ENCODE measurements at places on chromosomes 5 and 9.

GRCh38 chr9:10674586-10674985, 61.8 kb upstream of the PTPRD start:
- DNase-seq, result no peak

DNA sequence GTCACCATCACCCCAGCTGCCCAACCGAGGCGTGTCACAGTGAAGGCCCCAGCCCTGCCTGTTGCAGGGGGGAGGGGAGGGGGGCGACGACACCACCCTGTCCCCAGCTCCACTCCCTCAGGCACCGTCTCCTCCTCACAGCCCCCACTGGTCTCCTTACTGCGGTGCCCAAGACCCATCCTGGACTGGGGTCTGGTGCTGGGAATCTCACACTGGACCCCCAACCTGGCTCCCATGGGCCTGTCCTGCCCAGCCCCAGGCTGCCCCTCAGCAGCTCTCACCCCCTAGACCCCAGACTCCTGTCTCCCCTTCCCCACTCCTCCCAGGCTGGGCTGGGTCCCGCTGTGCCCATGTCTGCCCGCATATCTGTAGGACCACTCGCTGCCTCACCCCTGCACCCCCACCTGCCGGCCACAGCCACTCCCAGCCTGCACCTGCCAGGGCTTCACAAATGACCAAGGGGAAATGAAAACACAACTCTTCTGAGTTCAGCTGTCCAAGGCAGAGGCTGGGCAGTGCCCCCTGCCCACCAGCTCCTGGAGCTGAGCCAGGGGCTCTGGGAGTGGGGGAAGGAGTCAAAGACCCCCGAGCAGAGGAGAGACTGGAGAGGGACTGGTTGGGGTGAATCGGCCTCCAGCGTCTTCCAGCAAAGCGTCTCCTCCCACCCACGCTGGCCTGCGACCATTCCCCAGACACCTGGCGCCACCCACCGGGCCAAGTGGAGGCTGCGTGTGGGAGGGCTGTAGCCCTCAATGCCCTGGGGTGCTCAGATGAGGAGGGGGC, 32.6 kb upstream of the EGFL7 start:
- DNase-seq, result peak; percentile 51

DNA sequence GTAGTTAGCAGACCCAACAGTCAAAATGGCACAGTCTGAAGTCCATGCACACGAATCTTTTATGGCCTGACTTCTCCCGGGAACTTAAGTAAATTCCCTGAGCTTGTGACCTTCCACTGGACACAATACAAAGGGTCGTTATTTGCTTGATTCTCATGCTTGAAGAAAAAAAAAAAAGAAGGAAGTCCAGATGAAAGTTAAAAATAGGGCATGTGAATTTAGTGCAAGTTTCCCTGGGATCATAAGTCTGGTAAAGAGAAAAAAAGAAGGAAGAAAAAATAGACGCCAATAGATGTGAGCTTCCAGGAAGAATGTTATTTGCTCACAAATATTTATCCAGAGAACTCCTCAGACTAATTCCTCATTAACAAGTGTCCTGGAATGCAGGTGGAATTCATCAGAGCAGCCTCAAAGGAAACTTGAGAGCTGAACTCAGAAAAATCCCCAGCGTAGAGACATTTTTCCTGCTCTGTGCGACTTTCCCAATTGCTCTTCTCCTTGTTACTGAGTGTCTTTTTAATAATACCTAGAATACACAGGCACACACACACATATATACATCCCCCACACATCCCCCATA, 616.3 kb downstream of the EBF1 start:
- no peak for DNase-seq

DNA sequence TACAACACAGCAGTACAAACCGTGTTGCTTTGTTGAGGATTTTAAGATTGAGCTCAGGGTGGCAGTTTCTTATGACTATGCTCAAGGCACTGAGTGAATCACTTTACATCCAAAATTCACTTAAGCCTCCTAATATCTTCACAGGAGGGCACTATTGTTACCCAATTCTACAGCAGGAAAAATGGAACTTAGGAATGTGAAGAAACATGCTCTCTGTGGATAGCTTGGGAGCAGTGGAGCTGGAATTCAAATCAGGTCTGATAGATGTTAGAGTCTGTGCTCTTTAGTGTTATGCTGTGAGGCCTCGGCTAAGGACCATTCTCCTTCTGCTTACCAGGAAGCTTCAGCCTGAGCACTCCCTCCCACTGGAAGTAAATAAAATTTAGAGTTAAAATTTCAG, 18.7 kb upstream of the HMHB1 start:
- DNase-seq, result no peak

- DNase-seq, result no peak
Observed at GRCh38 chr5:89372176-89372575, 489.2 kb upstream of the MEF2C start.

DNA sequence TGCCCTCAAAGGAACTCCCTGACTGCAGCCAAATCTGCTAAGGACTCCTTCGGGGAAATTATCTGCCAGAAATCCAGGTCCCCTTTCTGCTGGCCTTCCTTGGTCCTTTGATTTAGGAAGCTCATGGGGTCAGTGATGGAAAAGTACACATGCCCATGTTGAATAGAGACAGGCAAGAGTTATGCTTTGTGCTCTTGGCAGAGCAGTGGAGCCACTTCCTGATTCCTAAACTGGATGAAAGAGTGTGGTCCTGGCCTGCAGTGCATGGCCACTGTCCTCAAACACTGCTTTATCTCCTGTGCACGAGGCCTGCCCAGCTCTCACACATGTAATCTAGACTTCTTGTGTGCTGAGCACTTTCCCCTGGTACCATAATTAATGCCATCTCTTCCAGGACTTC, 2.0 kb upstream of the EBF1 start:
- no peak for DNase-seq

- no peak for DNase-seq
Observed at GRCh38 chr5:113311301-113311700, 123.5 kb downstream of the TSSK1B start.

GRCh38 chr9:118455788-118456187, 751.6 kb downstream of the TLR4 start:
- DNase-seq, result no peak

- peak; percentile 78 for DNase-seq
Observed at GRCh38 chr9:128026255-128026772, 40.8 kb downstream of the NAIF1 start.

GRCh38 chr9:109143881-109144562, 23.0 kb downstream of the FRRS1L start:
- peak; percentile 6 for DNase-seq

GRCh38 chr5:98999631-99000030, 70.8 kb upstream of the CHD1 start:
- DNase-seq, result no peak

DNA sequence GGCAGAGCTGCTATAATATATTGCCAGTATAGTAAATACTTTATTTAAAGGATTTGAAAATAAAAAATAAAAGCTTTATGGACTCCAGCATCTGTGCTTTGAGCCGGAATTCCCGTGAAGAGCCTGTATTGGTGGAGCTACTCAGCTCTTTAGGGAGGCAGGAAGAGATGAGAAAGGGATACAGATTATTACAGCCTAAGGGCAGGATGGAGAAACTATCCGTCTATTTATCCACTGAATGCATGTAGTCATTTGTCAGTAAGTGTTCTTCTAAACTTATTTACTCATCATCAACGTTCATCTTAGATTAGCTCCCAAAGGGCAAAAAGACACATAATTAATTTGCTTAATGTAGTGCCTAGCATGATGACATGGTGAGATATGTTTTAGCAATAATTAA, 48.4 kb downstream of the SLC1A1 start:
- DNase-seq, result no peak

GRCh38 chr5:169781420-169782345, 144.6 kb downstream of the DOCK2 start:
- no peak for DNase-seq

DNA sequence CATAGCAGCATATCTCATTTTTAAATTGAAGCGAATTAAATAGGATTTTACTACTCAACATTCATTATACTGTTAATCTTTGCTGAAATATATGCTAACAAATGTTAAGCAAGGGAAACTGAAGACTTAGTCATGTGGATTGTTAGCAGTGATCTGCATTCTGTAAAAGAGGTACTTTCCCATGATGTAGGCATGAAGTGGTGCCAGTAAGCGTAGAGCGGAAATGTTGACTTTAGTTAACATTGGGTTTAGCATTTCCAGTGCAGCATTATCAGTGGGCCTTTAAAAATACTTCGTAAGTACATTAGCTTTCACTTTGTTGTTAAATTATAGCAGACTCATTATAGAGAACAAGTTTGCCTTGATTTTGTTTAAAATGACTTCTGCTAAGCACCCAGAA, 130.3 kb downstream of the CDC42SE2 start:
- DNase-seq, result peak; percentile 61

DNA sequence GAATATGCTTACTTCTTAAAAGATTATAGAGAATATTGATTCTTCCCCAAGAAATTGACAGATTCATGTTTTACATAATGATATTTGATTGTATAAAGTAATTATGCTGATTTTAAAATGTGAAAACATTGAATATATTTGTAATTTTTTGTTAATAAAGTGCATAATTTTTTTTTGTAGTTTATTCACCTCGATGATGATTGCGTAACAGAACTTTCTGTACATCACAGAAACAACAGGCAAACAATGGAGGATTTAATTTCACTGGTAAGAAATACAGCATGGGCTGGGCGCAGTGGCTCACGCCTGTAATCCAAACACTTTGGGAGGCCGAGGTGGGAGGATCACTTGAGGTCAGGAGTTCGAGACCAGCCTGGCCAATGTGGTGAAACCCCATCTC, 70.1 kb downstream of the MELK start:
- DNase-seq, result no peak

DNA sequence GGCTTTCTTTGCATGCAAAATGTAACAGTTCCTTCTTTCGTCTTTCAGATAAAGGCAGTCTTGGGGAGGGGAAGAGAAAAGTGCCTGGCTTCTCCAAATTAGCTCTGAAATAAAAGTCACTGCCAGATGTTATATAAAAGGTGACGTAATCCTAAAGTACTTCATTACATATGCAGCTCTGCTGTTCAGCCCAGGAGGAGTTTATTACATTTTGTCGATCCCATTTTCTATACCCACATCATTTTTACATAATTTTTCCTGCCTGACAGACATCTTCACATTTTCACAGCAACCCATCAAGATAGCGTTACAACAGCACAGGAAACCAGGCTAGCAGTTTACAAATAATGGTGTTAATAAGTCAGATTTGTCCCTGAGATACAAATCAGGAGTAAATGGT, 86.7 kb upstream of the SLC30A5 start:
- DNase-seq, result no peak

DNA sequence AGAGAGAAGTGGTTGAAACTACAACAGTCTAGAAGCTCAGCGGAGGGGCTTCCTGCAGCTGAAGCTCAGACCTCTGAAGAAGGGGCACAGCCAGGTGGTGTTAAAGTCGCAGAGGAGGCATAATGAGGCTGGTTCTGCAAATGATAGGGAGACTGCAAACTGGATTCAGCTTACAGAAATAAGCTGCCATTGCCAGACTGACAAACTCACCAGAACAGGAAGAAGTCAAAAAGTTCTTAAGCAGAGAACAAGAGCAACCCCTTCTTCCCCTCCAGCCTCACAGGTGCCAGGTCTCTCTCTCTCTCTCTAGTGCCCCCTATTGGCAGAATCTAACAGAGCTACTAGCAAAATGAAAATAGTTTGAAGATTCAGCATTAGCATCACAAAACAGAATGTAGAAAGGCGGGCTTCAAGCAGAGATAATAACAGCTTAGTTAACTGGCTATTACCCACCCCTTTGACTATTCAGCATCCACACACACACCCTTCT, 76.7 kb downstream of the GRAMD2B start:
- peak; percentile 29 for DNase-seq

DNA sequence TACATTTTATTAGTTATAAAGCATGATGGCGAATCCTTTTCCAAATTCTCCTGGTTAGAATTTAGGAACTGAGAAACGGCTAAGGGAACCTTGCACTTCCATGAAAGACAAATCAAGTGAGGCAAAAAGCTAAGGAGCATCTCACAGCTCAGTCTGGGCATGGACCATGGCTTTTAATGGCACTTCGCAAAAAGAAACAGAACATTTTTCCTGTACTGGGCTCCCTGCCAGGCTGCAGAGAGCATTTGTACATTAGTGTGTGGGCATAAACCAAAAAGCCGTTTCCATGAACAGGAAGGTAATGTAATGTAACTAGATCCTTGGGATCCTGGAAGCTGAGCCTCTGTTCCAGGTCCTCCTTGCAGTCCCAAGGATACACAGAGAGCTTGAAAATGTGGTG, 354.2 kb downstream of the MRPS30 start:
- DNase-seq, result no peak

DNA sequence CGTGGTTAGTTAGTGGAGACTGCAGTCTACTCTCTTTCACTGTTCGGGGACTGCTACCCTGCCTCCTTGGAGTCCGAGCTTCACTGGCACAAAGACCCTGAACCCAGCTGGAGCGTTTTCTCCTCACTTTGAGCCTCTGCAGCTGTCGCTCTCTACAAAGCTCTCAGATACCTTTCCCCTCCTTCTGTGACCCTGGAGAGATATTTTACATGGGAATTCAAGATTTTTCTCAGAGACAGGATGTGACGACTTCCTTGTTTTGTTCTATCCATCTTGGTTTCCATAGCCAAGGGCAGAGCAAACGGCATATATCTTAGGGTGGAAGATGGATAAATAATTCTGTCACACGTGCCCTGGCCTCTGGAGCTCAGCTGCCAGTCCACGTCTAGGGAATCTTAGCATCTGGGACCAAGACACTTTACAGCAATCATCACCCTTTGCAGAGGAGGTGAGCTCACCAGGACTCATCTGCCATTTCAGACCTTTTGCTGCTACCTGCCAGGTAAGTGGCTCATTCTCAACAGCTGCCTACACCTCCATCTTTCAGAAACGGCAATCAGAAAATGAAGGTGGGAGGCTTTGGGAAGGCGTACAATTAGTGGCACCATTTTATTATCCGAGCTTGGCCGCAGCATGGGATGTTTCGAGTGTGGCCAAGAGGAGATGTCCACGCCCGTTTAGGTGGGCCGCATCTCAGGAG, at the start of gene BTNL9:
BTNL9 (plus strand) TSS at position 336 of the 700 bp plus-strand sequence. CDS start 5,224 bp downstream, outside the sequence.
- no peak for DNase-seq

DNA sequence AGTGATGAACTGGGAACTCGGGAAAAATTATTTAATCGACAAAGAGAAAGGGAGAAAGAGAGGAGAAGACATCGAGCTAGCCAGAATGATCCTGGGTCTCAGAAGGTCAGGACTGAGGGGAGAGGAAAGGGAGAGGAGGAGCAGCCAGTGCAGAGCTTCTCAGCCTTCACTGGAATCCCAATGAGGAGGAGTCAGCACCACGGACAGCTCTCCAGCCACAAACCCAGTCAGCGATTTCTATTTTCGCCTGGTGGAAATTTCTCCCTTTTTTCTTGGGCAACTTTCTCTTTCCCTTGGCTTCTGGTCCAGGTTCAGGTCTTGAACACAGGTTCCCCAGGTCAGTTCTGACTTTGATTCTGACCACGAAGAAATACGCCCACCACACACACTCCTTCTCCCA, 1.6 kb upstream of the BRINP1 start:
- DNase-seq, result no peak
